ENCODE measurements at places on chromosomes 3 and 15.

DNA sequence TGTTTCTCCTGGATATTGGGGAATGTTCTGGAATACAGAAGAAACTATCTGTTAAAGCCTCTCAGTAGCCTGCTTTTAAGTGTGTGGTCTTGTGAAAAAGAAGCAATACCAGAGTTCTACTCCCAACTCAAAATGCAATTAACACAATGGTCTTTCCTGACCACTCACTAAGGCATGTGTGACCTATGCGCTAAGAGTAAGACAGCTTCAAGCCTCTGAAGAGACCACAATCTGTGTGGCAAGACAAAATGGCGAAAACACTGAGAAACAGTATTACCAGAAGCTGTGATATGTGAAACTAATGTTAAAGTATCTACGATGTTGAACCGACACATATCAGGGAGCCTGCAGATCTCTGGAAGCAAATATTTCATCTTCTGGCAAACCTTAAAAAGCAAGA, 33.8 kb downstream of the RYK start:
- DNase-seq, result no peak

- no peak for DNase-seq
These were observed 4.3 kb downstream of the IRAK2 start for GRCh38 chr3:10169000-10169496.

DNA sequence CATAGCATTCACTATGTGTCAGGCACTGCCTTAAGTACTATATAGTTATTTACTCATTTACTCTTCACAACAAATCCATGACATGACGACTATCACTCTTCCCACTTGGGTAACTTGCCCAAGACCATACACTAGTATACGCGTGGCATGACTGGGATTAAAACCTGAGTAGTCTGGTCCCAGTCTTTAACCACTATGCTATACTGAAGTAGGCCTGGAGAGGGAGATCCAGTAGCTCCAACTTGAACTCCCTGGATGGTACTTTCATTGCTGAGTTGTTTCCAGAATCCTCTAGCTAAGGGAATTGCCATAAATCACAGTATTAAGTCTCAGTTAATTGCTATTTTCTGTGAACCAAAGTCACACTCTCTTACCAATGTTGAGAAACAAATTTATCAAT, 116.2 kb upstream of the LSAMP start:
- no peak for DNase-seq

GRCh38 chr3:104596551-104596950, 770.2 kb upstream of the ALCAM start:
- DNase-seq, result no peak

- no peak for DNase-seq
These were observed 117.5 kb downstream of the CMSS1 start for GRCh38 chr3:99934975-99935797.

GRCh38 chr15:86834115-86834863, 754.6 kb downstream of the AGBL1 start:
- DNase-seq, result no peak

DNA sequence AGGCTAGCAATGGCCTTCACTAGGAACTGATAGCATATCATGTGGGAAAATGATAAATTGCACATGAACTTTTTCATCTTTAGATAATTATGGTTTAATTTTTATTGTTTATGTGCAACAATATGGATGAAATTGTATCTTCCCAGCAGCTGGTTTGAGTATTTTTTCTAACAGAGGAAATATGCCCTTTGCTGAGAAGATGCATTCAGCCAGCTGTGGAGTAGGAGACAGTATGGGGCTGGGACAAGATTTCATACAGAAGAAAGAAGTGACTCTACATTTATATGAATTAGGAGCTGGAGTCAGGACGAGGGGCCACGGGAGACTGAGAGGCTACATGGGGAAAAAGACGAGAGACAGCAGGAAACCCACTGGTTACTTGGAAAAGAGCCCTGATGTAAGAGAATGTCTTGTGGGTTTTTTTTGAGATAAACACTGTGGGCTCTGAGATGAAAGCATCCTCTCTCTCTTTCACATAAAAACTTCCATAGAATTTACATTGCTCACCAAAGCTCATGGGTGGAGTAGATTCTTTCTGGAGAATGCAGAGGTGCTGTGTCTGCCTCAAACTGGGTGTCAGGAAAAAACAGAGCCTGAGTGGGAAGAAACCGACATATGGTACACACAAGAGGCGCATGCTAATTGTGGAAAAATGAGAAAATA, 115.2 kb upstream of the PDZRN3 start:
- no peak for DNase-seq

GRCh38 chr3:188760408-188760807, 411.4 kb upstream of the TPRG1 start:
- no peak for DNase-seq

DNA sequence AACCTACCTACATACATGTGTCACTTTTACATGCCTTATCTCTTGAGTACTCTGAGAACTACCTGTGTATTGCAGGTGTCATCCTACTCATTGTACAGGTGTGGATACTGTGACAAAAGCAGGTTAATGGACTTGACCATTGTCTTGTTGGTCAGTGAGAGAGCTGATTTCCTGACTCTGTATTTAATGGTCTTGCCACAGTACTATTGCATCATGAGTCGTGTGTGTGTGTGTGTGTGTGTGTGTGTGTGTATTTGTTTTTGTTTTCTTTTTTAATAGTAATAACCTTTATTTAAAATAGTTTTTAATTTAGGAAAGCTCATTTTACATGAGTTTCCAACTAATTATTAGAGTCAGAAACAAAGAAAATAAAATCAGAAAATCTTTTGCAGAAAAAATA, 7.7 kb downstream of the SELENOT start:
- DNase-seq, result no peak

GRCh38 chr15:63094495-63094931, 27.1 kb upstream of the LACTB start:
- DNase-seq, result no peak

GRCh38 chr3:65972765-65973164, 66.0 kb downstream of the MAGI1 start:
- no peak for DNase-seq

GRCh38 chr15:72998681-72999466, 53.4 kb upstream of the NEO1 start:
- DNase-seq, result no peak

DNA sequence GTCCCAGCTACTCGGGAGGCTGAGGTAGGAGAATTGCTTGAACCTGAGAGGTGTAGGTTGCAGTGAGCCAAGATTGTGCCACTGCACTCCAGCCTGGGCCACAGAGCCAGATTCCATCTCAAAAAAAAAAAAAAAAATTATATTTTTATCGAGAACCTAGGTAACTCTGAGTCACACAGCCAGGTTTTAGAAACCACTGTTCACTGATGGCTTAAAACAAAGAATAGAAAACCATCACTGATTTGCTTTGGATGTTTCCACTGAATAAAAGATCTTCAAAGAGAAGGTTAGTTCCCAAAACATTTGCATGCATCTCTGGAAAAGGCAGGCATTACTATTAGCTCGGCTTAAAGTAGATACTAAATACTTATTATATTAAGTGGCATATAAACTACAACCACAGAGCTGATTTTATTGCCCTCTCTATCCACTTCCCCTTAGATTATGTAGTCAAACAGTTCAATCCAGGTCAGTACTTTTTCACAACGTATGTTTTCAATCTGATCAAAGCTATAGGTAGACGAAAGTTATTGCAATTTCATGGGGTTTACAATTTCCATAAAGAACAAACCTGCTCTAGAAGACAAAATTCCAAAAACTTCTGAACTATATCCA, 1.4 kb downstream of the B4GALT4 start:
- DNase-seq, result no peak

DNA sequence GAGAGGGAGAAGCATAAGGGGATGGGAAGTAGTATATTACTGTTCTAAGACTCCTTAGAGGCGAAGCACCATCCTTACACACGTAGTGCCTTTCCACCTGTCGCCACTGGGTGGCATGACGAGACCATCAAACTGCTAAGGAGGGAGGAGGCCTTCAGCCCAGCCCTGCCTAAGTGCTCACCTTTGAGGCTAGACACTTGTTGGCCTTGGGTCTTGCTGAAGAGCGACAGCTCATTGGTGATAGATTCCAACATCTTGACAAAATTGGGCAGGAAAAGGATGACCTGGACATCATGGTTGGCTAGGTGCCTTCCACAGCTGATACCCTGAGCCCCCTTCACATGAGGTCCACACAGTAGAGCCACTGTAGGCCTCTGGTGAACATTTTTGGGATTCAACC, 19.6 kb downstream of the CLK3 start:
- DNase-seq, result peak; percentile 74

DNA sequence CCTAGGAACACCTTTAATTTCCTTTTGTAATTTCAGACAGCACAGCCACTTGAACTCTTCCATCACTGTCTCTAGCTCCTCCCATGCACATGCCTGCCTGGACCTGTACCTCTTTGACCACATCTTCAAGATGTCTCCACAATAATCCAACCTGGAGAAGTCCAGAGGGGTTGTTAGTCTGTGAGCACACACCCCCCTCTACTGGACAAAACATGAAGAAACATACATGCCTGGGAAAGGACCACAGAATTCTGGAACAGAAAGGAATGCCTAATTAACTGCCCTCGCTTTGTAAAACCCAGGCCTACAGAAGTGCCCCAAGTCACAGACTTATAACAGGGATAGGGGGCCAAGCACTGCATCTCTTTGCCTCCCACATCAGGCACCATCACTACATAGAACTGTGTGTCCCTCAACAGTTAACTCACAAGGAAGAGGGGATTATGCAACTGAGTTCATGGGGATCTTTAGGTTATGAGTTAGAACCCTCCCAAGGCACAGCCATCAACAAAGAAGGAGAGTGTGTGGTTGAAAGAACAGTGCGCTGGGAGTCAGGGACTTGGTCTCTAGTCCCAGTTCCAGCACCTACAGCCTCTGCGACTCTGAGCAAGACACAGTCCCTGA, 61.7 kb downstream of the FMN1 start:
- DNase-seq, result no peak

GRCh38 chr3:179133575-179133974, 14.6 kb upstream of the PIK3CA start:
- no peak for DNase-seq

- DNase-seq, result no peak
These were observed 28.9 kb downstream of the TGM4 start for GRCh38 chr3:44903314-44903713.

DNA sequence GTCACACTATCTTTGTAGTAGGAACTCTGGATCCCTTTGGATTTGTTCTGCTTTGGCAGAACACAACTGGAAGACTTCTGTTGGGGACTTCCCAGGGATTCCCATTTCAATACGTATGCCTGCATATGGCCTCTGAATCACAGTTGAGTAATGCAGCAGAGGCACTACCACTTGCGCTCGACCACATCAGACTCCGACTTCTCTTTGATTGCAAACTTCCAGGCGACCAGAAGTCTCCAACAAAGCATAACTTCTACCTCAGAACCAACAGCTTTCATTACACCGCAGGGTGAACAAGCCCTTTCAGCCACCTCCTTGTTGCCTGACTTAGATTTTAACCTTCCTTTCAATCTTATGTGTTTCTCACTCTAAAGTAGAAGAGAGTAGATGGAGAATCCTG, 924.4 kb downstream of the IGSF11 start:
- DNase-seq, result no peak

DNA sequence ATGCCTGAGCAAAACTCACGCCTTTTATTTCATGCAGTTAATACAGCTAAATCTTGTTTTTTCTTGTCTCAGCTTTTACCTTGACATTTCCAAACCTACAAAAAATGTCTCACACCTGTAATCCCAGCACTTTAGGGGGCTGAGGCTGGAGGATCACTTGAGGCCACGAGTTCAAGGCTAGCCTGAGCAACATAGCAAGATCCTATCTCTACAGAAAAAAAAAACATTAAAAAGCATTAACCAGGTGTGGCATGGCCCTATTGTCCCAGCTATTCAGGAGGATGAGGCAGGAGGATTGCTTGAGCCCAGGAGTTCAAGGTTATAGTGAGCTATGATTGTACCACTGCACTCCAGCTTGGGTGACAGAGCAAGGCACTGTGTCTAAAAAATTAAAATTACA, 3.9 kb upstream of the TMEM212 start:
- no peak for DNase-seq

- no peak for DNase-seq
These were observed 21.4 kb downstream of the IRAK2 start for GRCh38 chr3:10185804-10186762.

- no peak for DNase-seq
These were observed 234.0 kb downstream of the MYRIP start for GRCh38 chr3:40043444-40043755.

Data from stimulated activated CD4-positive, alpha-beta T cell treated with anti-CD3 and anti-CD28 coated beads, Interleukin-4, amount 100 ng/mL, for 1 hour (primary cell).